ENCODE measurements at places on chromosomes 16 and 17.

DNA sequence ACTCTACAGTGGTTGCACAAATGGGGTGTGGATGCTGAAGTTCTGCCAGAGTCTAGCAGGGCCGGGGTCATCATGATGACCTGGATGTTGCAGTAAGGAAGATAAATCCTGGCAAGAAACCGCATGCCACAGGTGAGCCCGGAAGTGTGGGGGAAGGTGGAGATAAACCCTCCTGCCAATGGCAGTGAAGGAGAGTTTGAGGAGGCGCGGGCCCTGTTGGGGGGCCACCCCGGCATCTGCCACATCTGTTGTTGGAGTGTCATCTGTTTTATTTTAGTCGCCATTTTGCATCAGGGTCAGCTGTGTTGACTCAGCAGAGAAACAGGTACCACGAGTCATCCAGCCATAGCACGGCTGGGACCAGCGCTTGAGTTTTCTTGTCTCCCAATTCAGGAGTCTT, 173.8 kb upstream of the CHMP6 start:
- no peak for DNase-seq

DNA sequence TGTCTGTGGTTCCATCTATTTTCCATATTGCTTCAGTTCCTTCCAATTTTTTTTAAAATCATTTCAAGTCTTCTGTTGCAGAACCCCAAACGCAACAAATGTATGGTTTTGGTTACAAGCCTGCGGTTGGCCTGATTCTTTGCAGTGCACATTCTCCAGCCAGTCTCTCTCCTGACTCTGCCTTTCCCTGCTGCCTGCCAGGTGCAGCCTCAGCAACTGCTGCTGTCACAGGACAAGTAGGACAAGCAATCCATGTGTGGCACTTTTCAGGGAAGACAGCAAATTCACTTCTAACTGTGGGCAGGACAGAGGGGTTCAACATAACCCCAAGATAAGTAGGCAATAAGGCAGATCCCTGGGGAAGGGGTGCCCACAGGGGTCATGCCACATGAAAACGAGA, 24.2 kb downstream of the EMP2 start:
- no peak for DNase-seq

- no peak for DNase-seq
These were observed 27.4 kb upstream of the C1QL1 start for GRCh38 chr17:44995436-44996001.

- peak; percentile 7 for DNase-seq
These were observed 244.0 kb downstream of the TMEM114 start for GRCh38 chr16:8346294-8346693.

DNA sequence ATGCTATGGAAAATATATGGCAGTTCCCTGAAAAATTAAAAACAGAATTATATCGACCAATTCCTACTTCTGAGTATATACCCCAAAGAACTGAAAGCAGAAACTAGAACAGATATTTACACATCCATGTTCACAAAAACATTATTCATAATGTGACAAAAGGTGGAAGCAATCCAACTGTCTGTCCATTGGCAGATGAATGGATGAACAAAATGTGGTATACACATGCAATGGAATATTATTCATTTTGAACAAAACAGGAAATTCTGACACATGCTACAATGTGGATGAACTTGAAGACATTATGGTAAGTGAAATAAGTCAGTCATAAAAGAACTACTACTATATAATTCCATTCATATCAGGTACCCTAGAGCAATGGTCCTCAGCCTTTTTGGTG, 263.5 kb upstream of the AXIN2 start:
- DNase-seq, result no peak

Measured in T47D (cell line).